ENCODE measurements at places on chromosomes 2 and 18. TPM values are rescaled to one million over a fixed set of nuclear protein-coding genes. Genes with fewer than 3 reads are reported as not detected.

TEX44 gene
- polyA plus RNA-seq, result not detected

VWA3B gene
- not detected for polyA plus RNA-seq

RIT2 gene
- polyA plus RNA-seq, result not detected

RESP18 gene
- not detected for polyA plus RNA-seq

DUSP19 gene
- polyA plus RNA-seq, result 0.13 TPM

RSAD2 gene
- 1.4 TPM for polyA plus RNA-seq

CABYR gene
- polyA plus RNA-seq, result 4.2 TPM

GALNT3 gene
- polyA plus RNA-seq, result 10.9 TPM

RGPD3 gene
- 0.16 TPM for polyA plus RNA-seq

ESPNL gene
- 1.7 TPM for polyA plus RNA-seq

PDE6D gene
- polyA plus RNA-seq, result 36.5 TPM

TLX2 gene
- not detected for polyA plus RNA-seq
